Kidney capillary endothelial cell (primary cell): ENCODE measurements at places on chromosomes 16 and 17.

GRCh38 chr16:52914428-52914827 lies 138.3 kb downstream of the CHD9NB start:
- DNase-seq, result no peak

- peak; percentile 44 for DNase-seq
Measured at GRCh38 chr16:82033683-82034300, 1.3 kb upstream of the HSD17B2 start.

- DNase-seq, result no peak
Measured at GRCh38 chr17:13765701-13766100, 164.0 kb upstream of the HS3ST3A1 start.

- no peak for DNase-seq
Measured at GRCh38 chr17:39979016-39979670, 1.5 kb upstream of the PSMD3 start.

DNA sequence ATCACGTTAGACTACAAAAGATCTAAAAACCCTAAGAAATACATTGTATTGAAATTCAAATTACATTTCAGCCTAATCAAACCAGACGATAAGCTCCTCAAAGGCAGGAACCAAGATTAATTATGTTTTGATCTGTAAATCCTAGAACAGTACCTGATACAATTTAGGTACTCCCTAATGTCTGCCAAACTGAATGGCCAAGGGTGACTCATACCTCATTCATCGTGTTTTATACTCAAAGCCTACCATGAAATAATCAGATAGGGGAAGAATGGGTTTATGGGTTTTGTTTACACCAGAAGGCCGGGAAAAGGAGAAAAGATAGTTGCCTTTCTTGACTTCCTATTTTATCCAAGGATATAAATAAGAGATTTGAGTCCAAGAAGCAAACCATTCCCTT lies 19.3 kb downstream of the MMD start:
- DNase-seq, result no peak

DNA sequence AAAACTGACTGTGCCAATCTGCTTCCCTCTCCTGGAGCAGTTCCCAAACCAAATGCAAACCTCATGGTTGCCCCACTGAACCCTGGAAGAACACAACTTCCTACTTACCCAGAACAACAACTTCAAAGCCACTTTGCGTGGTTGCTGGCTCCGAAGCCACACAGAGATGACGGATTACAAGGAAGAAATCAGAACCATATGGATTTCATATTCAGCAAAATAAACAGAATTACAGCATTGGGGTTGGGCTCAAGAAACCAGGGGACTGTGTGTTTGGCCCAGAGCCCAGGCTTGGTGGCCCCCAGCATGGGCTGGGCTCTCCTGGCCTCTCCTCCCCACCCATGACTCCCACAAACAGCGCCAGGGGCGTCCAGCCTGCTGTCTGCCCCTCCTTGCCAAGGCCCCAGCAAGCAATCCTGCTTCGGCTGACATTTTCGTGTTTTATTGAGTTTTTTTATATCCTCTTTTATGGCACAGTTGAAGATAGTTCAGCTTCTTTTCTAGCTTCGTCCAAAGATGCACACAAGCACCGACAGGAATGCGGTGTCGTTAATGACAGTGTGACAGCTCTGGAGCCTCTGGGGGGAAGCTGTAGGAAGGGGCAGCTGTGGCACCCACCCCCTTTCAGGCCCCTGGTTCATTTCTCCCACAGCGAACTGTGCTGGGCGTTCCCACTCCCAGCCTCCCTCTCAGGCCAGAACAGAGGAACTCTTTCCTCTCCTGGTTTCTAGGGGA lies 137.1 kb downstream of the GAS7 start:
- no peak for DNase-seq

- no peak for DNase-seq
Measured at GRCh38 chr16:30951750-30952149, 2.9 kb downstream of the ORAI3 start.

- no peak for DNase-seq
Measured at GRCh38 chr16:81804134-81804610, 25.1 kb downstream of the PLCG2 start.

DNA sequence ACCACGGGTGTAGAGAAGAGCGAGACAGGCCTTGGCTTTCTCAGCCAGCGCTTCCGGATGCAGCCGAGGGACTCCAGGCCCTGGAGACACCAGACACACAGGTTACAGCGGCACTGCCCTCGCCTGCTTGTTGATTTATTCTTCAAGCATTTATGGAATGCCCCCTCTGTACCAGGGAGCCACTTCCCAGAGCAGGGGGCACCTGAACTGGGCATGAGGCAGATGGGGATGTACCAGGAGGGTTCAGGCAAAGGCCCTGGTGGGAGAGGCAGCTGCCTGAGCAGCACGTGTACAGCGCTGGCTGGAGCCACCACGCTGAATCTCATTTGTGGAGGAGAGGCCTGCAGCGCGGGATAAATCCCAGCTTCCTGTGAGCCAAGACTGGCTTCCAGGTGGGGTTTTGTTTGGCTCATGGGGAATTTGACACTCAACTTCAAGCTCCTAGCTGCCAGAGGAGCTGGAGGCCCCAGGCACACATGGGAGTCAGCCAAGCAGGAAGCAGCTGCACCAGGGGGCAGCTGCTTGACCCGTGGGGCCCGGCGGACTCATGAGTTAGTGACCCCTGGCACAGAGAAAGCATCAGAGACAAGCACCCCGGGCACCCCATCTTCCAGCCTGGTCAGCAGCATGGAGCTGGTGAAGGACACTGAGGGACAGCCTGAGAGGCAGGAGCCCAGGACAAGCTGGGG lies 59.7 kb downstream of the IL21R start:
- DNase-seq, result peak; percentile 68

DNA sequence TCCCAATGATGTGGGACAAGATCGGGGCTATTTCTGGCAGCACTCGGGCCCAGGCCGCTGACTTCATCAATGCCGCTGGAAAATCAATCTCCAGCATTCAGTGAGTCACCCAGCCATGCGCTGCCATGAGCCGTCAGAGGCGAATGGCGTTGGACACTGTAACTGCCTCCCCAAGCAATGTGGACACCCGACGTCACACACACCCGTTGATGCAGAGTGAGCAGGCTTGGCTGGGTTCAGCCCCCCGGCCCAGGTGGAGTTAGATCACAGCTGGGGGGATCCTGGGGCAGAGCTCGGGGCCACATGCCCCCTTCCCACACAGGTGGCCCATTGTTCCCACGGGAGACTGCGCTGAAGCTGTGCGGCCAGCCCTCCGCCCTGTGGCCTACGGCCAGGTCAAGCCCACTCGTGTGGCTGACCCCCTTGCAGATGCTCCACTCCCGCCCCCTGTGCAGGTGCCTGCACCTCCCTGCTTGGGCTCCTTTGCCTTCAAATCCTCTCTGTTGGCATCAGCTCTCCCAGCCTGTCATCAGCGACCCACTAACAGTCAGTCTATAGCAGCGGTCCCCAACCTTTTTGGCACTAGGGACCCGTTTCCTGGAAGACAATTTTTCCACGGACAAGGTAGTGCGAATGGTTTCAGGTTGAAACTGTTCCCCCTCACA lies 89.9 kb downstream of the TBC1D16 start:
- no peak for DNase-seq

GRCh38 chr17:41451154-41451728 lies 10.5 kb upstream of the KRT38 start:
- DNase-seq, result no peak

- peak; percentile 64 for DNase-seq
Measured at GRCh38 chr16:58451945-58452401, 48.0 kb upstream of the NDRG4 start.

DNA sequence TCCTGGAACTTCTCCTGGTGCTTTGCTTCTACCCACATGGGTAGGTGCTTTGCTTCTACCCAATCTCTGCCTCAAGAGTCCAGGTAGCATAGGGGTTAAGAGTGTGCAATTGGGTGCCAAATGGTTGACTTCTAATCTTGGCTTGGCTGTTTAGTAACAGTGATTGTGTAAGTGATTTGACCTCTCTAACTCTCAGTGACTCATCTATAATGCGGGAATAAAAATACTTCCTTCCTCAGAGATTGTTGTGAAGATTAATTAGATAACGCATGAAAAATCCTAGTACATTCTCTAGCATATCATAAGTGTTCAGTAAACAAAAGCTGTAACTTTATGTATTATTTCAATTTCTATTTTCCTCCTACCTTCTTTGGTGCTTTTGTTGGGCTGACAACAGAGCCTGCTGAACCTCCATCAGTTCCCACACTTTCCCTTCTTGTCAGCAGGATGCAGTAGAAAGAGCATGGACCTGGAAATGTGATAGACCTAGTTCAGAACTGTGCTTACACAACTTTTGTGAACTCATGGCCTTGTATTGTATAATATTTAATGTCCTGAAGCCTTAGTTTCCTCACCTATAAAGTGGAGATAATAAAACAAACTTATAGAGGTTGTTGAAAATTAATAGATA lies 72.9 kb upstream of the SMIM36 start:
- peak; percentile 2 for DNase-seq

DNA sequence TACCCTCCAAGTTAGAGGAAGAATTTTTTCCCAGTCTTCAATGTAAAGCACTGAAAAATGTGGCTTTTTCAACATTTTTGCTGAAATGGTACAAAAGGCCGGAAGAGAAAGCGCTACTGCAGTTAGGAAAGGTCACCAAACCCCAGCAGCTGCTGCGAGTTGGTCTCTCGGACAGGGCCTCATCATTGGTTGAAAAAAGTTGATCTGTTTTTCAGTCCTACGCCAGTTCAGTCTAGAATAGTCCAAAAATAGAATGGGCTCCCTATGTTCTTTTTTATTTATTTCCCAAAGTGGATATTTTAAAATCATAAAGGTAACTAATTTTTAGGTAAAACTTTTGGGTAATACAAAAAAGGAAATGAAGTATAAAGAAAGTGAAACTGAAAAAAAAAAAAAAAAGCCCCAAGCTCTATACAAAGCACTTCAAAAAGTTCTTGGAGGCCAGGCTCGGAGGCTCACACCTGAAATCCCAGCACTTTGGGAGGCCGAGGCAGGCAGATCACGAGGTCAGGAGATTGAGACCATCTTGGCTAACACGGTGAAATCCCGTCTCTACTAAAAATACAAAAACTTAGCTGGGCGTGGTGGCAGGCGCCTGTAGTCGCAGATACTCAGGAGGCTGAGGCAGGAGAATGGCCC lies 17.4 kb downstream of the ADAP2 start:
- DNase-seq, result no peak

DNA sequence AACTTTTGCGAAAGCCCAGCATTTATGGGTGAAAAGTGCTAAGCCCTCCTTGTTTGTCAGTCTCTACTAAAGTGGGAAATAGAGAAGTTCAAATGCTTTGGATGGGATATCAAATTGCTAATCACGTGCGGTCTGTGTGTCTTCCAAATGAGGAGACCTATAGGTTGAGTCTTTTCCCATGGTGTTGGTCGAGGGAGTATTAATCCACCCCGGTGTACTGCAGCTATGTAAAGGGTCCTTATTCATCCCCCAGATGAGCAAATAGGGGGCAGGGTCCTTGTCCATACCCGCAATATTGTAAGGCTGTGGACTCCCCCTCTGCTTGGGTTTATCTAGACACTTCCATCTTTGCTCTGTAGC lies 14.6 kb downstream of the KIAA0513 start:
- DNase-seq, result no peak

- DNase-seq, result no peak
Measured at GRCh38 chr17:58263773-58264172, 17.0 kb downstream of the MPO start.

DNA sequence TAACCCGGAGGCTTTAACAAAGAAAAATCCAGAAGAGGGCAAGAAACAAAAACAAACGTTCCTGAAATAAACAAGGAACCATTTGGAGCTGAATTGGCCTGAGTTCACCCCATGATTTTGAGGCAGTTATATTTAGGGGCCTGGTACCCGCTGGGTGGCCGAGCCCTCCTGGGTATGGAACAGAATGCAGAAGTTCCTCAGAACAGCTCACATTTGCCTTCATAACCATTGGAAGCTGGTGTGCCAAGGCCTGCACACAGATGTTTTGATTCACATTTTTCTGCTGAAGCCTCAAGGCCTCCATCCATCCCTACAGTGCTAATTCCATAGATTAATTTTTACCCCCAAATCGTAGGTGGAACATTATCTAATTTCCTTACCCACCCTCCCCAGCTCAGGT lies 3.3 kb upstream of the ZFHX3 start:
- no peak for DNase-seq

DNA sequence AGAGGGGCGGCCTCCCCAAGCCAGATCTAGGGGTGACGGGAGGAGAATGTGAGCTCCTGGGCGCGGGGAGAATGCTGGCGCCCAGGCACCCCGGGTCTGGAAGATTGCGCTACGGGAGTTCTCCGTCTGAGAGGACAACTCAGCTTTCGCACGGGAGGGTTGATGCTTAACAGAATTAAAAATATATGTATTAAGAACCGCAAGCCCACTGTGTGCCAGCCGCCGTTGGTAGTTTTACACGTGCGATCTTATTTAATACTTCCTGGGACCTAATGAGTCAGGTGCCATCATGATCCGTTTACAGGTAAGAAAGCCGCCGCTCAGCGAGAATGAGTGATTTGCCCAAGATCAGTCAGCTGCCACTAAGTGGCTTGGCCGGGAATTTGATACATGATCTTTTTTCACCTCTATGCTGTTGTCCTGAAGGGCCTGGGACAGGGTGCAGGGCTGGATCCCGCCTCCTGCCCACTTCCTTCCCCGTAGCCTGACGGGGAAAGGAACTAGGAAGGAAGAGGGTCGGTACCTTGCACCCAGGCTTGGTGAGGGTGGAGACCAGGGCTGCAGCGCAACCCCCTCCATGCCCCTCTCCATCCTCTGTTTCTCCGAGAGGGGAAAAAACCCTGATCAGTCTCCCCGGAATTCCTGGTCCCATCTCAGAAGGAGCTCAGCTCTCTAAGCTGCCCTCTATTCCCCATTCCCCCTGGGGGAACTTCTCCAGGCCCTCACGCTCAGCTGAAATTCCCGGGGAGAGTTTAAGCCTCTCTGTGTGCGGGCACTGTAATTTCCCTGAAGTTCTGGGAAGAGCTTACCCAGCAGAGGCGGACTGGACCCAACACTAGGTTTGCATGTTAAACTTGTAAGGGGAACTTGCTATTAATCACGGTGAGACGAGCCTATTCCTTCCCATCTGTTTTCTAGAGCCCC lies 983 bp downstream of the VAT1L start:
- no peak for DNase-seq

DNA sequence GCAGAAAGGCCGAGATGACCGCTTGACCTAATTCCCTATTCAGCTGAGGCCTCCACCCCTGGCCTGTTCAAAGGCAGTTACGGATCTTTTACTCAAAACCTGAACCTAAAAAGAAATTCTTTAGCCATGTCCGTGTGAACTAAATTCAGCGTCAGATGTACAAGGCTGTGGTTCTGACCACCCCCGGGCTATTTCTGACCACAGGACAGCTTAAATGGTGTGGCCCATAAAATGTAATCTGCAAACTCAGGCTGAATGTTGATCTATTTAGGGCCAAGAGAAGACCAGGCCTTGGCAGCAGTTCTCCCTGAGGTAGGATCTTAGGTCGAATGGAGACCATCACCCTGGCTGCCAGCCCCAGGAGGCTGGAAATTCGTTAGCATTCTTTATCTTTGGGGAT lies 485.5 kb downstream of the WWOX start:
- DNase-seq, result no peak

- no peak for DNase-seq
Measured at GRCh38 chr17:52420555-52421078, 262.1 kb upstream of the CA10 start.

GRCh38 chr17:1766382-1767135 lies 4.7 kb downstream of the SERPINF1 start:
- DNase-seq, result no peak
